ENCODE measurements at places on chromosomes 3 and 15. TPM values are rescaled to one million over a fixed set of nuclear protein-coding genes. Genes with fewer than 3 reads are reported as not detected.

GRCh38 chr3:181418233-181418632, 293.5 kb upstream of the SOX2 start:
- no peak for DNase-seq
- H3K27me3 ChIP-seq: peaks cover 23% of the 10 kb centered on the region
- H3K36me3 ChIP-seq: no peaks in the 10 kb centered on the region
- no peaks in the 10 kb centered on the region for H3K4me1 ChIP-seq
- H3K4me3 ChIP-seq: no peak overlapping the region
- no peak overlapping the region for H3K27ac ChIP-seq

DNA sequence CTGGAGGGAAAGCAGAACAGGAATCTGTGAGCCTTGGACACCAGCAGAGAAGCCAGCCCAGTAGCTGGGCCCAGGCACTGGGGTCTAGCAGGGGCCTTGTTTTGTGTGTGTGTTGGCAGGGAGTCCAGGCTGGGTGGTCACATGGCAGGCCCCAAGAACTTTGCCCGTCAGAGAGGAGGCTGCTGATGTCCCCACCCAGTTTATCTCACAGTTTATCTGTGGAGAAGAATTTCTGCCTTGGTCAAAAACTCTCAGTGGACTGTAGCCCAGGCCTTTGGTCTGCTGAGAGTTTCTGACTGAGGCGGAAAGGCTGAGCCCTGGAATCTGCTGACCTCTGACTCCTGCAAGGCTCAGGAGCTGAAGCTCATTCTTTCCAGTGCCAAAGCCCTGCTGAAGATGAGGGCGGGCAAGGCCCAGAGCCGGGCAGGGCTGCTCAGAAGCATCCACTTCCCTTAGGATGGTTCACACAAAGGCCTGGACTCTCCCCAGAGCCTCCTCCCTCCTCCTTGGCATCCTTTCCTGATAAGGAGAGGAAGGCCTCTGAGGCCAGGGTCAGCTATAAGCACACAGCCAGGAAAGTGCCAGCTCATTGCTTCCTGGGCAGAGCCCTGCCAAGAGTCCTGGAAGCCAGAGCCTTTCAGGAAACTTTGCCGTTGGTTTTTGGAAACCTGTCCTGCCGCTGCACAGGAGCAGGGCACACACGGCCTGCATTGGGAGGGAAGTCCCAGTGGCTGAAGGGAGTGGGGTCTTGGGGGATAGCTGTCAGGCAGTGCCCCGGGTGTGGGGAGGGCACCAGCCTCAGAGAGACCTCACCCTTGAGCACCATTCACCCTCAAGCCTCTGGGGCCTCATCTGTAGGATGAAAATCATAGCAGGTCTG, 37.2 kb upstream of the SLCO2A1 start:
- no peaks in the 10 kb centered on the region for H3K36me3 ChIP-seq
- no peak overlapping the region for H3K27ac ChIP-seq
- no peak overlapping the region for H3K4me3 ChIP-seq
- no peaks in the 10 kb centered on the region for H3K27me3 ChIP-seq
- H3K4me1 ChIP-seq: peaks cover 6% of the 10 kb centered on the region
- no peak for DNase-seq

GRCh38 chr3:34374521-34374920, 576.1 kb downstream of the PDCD6IP start:
- no peaks in the 10 kb centered on the region for H3K4me1 ChIP-seq
- H3K27ac ChIP-seq: no peak overlapping the region
- H3K36me3 ChIP-seq: no peaks in the 10 kb centered on the region
- no peak for DNase-seq
- H3K4me3 ChIP-seq: no peak overlapping the region

RTP1 gene
- not detected for total RNA-seq

LRRN1 gene
- 0.10 TPM for total RNA-seq
